ENCODE measurements at places on chromosomes 5 and 9.

GRCh38 chr9:133032171-133032570, 1.4 kb downstream of the GTF3C5 start:
- no peak for DNase-seq

DNA sequence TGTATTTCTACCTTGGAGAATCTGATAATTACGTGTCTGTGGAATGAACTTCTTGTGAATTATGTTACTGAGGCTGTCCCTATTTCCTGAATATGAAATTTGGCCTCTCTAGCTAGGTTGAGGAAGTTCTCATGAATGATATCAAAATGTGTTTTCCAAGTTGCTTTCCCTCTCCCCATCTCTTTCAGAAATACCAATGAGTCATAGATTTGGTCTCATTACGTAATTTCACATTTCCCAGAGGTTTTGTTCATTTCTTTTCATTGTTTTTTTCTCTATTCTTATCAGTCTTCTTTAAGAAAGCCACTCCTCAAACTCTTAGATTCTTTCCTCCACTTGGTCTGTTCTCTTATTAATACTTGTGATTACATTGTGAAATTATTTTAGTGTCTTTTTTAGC, 923.8 kb upstream of the CDH9 start:
- no peak for DNase-seq

- DNase-seq = no peak
These were observed 377.3 kb downstream of the KIAA0825 start for GRCh38 chr5:94240993-94241651.

DNA sequence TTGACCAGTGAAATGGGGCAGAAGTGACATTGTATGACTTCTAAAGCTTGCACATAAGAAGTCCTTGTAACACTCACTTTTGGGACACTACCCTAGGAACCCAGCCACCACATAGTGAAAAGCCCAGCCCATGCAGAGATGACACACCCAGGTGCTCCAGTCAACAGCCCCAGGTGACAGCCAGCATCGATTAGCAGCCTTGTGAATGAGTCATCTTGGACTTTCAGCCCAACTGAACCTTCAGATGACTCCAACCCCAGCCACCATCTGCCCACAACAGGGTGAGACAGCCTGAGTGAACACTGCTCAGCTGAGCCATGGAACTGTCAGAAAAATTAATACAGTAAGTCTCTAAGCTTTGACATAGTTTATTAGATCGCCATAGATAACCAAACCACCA, 458.6 kb downstream of the ZSWIM6 start:
- DNase-seq = no peak

DNA sequence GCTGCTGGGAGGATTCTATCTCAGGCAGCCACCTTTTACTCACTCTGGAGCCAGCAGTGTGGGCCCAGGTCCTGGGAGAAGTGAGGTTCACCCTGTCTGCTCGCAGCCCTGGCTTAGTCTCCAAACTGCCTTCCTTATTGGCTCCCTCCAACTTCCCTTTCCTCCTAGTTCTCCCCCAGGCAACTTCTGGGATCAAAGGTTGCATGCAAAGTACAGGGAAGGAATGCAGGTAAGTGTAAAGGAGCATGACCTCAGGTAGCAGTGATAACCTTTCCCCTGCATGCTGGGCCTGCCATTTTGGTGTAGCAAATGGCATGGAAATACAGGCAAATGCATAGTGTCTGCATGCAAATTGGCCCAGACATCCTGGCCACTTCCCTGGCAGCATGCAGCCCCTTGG, 53.8 kb upstream of the ARAP3 start:
- no peak for DNase-seq

DNA sequence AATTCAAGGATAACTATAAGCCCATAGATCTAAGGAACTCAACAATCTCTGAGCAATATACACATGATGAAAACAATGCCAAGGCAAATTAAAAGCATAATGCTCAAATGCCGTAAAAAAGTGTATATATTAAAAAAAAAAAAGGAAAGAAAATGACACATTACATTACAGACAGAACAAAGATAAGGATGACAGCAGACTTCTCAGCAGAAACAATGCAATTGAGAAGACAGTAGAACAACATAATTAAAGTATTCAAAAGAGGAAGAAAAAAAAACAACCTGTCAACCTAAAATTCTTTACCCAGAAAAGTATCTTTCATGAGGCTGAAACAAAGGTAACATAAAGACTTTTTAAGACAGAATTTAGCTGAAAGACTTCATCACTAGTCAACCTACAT, 591.7 kb downstream of the ZNF608 start:
- no peak for DNase-seq

- DNase-seq = no peak
These were observed 5.3 kb downstream of the SLC12A7 start for GRCh38 chr5:1106385-1107166.

GRCh38 chr9:116632990-116633838, 53.9 kb upstream of the TRIM32 start:
- DNase-seq = no peak

DNA sequence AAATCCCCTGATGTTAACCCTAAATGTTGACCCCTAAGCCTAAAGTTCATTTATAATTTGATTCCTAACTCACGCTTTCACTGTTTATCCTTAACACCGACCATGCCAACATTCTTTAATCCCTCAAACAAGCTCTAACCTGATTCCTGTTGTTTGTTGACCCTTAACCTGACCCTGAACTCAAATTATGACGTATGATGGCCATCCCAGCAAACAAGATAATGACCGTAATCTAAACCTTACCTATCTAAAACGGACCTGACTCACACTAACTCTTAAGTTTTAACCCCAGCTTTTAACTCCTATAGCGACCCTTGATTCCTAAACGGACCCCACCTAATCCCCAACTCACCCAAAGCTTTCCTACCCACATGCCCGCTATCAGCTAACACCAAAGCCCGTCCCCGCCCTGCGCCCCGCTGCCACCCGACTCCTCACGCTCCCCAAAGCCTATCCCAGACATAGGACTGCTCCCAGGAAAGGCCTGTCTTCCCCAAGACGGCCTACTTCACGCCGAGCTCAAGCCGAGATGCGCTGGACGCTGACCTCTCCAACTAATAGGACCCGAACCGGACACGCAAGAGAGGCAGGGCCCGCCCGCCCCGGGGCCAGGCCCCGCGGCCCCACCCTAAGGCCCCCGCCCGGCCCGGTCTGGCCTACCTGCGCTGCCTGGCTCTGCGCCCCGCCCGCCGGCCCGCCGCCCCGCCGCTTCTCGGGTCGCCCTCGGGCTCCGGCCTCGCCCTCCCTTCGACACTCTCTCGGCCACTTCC, 395 bp downstream of the TLN1 start:
- no peak for DNase-seq

DNA sequence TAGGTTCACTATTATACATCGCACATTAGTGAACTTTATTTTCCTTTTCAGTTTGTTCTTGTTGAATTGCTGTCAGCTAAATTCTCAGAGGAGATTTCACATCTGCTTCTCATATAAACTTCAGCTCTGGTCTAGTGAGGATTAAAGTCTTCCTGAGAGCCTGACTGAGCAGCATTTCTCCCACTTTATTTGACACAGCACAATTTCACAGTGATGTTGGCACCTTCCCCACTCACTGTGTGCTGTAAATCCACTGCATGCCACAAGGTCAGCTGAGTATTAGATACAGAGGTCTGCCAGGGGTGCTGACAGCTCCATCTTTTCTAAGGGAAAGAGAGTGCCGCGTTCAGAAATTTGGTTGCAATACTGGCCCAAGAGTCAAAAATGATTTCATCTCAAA, 567.4 kb downstream of the PRR16 start:
- no peak for DNase-seq

GRCh38 chr9:85009251-85009650, 339.7 kb downstream of the NTRK2 start:
- no peak for DNase-seq

- no peak for DNase-seq
These were observed 28.9 kb downstream of the HABP4 start for GRCh38 chr9:96478829-96479371.

DNA sequence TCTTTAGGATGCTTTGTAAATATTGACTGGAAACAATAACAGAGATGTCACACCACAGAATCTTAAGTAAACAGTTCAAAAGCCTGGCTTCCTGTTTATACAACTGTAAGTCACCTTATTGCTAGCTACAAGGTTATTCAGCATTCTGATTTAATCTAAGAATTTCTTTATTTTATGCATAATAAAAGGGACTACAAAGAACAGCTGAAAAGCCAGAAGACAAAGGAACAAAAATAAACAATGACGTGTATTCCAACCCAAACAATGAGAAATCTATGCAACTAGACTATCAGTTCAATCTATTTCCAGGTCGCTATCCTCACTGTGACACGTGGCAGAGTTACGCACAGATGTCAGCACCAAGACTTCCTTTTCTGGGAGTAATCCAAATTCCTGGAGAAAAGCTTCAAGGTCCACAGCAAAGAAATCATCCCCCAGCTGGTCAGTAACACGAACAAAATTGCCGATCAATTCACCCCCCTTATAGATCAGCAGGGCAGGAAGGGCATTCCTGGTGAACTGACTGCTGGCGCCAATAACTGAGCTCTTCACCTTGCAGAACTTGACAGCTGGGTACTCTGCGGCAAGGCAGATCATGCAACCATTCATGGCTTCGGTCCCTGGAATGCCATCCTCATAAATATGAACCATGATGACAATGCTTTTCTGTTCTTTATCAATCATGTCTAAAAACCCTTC, 8.4 kb downstream of the PDCL start:
- no peak for DNase-seq

GRCh38 chr9:122900791-122901190, 4.4 kb downstream of the RC3H2 start:
- DNase-seq = no peak

DNA sequence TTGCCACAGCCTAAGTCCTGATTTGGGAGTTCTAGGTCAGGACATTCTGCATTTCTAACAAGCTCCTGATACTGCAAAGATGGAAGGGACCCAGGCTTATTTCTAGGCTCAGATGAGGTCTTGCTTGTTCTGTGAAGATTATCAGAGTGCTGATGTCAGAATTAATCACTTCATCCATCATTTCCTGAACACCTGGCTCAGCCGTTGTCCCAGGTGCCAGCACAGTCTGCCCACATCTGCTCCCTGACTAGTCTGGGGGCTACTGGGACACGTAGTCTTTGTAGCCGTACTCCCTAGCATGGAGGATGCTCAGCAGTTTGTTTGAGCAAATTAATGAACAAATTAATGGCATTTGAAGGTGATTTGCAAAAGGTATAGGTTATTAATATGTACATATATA, 17.9 kb upstream of the SPINK4 start:
- DNase-seq = peak; percentile 60

DNA sequence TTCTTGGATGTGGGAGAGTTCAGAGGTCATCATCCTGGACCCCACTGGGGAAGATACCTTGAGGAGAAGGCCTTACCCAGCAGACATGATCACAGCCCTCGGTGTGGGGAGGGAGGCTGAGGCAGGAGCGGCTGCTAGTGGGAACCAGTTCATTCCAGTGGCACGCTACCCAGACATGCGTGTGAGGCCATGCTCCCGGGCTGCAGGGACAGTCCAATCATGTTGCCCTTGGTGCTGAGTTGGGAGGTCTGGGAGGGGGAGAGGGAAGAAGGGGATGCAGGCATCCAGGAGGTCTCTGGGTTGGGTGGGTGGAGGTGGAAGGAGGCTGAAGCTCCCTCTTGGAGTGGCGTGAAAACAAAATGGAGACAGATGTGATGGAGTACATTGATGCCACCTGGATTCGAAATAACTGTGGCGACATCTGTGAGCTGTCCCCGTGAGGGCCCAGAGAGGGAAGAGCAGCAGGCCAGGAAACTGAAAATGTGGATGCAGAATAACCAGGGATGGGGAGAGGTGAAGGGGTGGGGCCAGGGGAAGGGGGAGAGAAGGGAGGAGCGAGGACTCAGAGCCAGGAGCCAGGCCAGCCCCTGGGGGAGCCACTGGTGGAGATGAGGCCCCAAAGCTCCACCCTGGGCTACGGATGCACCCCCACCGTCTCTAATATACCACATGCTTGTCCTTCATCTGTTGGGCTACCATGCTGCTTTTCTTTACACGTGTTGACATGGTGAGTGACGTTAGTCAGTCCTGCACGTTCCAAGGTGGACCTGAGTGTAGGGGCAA, 16.2 kb downstream of the NDUFS6 start:
- no peak for DNase-seq

GRCh38 chr9:124602204-124602603, 95.0 kb upstream of the NR5A1 start:
- no peak for DNase-seq

DNA sequence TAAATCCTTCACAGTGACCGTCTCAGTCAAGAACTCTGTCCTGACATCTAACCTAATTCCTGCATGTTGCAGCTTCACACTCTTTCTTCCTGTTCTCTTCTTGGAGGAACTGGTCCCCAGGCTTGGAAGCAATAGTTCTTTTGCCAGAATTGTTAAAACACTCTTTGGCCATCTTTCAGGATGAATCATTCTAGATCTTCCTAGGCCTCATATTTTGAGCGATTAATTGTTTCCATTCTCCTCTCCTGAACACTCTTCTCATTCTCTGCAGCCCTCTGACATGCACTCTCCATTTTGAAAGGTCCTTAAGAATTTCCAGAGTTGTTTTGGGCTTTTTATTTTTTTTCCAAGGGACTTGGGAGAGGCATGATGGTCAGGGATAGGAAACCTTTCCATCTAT, 85.8 kb downstream of the FAM114A2 start:
- no peak for DNase-seq

DNA sequence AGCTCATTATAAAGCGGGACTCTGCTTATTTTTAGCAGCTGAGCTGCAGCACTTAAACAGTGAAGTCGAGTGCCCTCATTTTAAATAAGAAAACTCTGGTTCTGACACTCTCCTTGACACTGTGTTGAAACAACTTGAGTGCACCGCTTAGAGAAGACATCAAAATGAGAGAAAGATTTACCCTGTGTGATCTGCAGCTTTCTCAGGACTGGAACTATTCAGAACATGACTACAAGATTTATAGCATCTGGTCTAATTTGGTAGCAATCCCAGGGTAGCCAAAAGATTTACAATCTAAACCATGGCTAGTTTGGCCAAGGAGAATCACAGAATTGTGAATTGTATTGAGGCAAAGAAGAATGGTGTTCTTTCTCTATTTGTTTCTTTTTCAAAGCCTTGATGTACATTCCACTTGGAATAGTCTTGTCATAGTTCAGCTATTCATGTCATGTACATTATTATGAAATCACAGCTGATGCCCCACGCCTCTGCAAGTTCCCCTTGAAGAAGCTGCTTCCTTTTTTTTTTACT, 38.7 kb downstream of the PLEKHG4B start:
- no peak for DNase-seq

DNA sequence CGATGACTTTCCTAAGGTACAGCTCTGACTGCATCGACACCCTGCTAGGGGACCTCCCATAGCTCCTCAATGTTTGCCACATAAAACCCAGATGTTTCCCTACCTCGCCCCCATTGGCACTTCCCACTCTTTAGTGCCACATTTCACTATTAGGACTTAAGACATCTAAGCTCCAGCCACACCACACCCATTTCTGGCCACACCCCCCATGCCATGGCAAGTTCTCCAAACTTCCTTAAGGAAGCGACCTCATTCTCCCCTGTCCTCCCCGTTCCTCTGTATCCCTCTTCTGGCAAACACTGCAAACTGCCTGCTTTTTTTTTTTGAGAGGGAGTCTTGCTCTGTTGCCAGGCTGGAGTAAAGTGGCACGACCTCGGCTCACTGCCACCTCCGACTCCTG, 62.9 kb downstream of the USP20 start:
- DNase-seq = no peak
